ENCODE measurements at places on chromosomes 2 and 18.

DNA sequence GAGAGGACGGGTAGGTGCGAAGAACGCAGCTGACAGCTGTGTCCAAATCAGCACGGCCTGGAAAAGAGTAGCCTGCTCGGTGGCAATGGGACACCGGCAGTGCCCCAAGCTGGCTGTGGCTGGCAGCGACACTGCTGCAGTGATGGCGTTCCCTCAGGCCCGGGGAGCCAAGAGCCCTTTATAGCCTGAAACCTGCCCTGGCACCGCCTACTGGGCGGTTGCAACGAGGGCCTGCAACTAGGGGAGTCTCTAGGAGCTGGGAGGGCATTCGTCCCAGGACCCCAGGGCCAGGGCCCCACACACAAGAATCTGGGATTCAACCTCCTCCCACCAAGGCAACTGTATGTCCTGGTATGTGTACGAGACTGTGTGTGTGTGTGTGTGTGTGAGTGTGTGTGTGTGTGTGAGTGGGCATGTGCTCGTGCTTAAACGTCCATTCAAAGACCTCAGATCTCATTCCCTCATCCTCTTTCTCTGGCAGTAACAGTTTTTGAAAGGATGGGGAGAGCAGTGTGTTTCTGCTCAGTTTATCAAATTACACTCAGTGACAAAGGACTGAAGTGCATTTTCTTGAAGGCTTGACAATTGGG lies 6.8 kb upstream of the CYP26B1 start:
- DNase-seq: no peak

- DNase-seq: no peak
These were observed 1995.2 kb upstream of the PIK3C3 start for GRCh38 chr18:39959839-39960238.

DNA sequence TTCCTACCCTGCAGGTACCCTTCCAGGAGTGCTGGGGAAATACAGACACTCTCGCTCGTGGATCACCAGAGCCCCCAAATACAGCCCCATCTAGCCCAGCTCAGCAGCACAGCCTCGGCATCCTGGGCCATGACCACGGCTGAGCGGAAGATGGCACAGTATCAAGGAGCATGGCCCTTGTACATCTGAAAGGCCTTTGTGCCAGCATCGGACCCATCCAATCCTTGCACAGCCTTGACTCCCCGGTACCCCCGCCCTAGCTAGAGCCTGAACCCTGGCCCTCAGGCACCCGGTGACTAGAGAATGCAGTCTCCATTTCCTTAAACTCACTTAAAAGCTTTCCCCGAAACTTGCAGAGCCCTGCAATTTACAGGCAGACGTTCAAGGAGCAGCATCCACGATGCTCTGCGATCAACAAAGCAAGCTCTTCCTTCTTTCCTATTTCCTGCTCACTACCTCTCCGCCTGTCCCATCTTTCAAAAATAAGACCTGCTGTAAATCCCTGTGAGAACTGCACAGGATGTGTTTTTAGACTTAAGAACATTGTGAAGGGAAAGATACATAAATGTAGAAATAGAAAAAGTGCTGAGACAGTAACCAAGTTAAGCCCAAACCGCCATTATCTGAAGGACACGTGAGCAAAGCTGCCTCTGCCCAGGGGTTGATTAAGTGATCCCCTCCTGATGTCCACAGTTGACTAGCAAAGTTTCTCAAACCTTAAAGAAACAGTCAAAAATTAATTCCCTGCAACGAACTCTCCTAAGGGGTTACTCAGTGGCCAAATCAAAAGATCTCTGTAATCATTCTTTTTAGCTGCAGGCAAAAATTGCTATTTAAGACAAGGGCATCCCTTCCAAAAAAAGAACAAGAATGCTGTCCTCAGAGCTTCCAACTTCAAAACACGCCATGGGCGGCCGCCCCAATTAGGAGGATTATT lies 48.5 kb downstream of the ZNF516 start:
- no peak for DNase-seq

DNA sequence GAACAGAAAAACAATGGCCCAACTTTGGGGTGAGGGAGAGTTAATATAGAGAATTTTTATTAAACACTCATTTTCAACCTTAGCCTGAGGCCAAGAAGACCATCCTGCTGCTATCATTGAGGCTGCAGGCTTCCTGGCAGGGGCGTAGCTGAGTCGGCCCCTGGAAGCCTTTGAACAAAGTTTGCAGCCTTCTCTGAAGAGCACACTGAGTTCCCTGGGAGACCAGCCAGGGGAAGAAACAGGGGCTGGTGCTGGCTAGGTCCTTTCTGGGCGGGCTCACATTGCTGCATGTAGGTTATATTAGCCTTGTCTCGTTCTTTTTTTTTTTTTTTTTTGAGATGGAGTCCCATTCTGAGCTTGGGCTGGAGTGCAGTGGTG lies 126.8 kb upstream of the HS6ST1 start:
- DNase-seq: no peak

GRCh38 chr2:24834733-24835395 lies 41.6 kb downstream of the CENPO start:
- no peak for DNase-seq

- no peak for DNase-seq
These were observed 225.4 kb upstream of the FBXO11 start for GRCh38 chr2:48131539-48132270.

DNA sequence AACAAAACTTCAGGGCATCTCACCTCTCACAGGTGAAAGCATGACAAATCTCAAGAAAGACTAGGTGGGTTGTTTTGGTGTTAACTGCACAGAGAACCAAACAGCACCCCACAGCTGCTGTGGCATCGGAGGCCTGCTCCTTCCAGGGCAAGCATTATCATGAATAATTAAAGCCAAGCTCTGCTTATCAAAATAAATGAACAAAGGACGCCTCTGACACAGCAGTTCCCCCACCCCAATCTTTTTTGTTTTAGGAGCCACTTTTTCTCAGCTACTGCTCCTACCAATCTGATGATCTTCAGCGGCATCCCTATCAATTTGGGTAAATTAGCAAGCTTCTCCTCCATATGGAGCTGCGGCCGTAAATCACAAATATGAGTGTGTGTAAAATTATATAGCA lies 58.6 kb downstream of the KLF7 start:
- no peak for DNase-seq

DNA sequence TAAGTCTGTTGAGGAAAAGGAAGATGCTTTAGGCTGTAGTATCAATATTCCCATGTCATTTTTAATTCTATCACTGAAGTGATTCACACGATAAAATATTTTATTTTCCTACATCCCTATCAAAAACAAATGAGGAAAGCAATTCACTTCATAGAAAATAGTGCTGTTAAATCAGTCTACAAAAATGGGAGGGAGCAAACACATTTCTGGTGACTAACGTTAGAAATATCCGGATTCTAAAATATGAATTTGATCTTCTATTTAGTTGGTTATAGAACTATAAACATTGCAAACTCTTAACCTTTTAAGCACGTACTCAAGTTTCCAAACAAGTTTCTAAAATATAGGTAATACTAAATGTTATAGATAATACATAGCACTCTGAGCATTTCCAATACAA lies 20.8 kb downstream of the ATF2 start:
- no peak for DNase-seq

GRCh38 chr18:57854726-57855125 lies 51.6 kb upstream of the ATP8B1 start:
- DNase-seq: no peak

DNA sequence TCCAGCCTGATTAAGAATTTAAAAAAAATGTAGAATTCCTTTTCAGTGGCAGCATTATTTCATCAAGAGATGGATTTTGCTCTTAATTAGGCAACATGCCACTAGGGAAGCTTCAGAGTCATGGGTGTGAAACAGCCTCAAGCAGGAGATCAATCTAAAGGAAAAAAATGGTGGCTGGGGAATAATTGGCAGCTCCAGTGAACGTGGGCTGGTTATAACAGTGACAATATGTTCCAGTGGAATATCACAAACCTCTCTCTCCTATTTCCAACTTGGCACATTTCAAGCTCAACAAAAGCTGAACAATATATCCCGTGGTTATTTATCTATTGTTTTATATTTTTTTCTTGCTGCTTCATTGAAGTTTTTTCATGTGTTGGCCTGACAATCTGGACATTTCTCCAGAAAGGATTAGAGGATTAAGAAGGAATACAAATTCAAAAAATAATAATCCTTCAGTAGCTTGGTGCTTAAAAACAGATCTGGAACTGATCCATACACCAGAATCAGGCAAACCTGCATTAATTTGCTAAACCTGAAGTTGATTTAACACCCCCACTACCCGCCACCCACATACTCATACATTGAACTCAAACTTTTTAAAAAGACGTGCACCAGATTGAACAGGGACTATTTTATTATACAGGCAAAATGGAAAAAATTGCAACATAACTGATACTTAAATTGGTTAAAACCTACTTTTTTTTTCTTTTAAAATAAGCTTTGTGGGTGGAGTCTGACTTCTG lies 255.9 kb upstream of the SPRED2 start:
- DNase-seq: no peak

GRCh38 chr2:160893581-160893980 lies 266.6 kb upstream of the TANK start:
- no peak for DNase-seq

- DNase-seq: no peak
These were observed 38.1 kb downstream of the RPL37A start for GRCh38 chr2:216536734-216537210.

DNA sequence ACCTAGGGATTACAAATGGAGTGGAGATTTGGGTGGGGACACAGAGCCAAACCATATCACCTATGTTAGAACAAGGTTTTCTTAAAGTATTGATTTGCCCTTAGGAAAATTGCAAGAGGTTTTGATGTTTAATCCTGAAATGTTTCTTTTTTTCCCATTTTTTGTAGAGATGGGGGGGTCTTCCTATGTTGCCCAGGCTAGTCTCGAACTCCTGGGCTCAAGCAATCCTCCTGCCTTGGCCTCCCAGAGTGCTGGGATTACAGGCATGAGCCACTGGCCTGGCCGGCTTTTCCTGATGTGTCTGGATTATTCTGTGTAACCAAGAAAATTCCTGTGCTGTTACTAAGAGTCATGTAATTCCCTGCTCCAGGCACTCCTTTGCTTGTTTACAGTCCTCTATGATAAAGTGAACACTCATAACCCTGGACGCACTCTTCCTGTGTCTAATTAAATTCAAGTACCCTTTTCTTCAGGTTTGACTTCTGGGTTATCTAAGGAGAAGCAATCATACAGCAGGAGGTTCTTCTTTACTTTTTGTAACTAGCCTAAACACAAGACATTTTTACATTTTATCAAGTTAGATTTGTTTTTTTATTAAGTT lies 15.0 kb upstream of the CTDP1 start:
- no peak for DNase-seq

- no peak for DNase-seq
These were observed 185.6 kb upstream of the PXDN start for GRCh38 chr2:1929962-1930361.

GRCh38 chr2:24351981-24352380 lies 8.4 kb downstream of the ITSN2 start:
- no peak for DNase-seq

DNA sequence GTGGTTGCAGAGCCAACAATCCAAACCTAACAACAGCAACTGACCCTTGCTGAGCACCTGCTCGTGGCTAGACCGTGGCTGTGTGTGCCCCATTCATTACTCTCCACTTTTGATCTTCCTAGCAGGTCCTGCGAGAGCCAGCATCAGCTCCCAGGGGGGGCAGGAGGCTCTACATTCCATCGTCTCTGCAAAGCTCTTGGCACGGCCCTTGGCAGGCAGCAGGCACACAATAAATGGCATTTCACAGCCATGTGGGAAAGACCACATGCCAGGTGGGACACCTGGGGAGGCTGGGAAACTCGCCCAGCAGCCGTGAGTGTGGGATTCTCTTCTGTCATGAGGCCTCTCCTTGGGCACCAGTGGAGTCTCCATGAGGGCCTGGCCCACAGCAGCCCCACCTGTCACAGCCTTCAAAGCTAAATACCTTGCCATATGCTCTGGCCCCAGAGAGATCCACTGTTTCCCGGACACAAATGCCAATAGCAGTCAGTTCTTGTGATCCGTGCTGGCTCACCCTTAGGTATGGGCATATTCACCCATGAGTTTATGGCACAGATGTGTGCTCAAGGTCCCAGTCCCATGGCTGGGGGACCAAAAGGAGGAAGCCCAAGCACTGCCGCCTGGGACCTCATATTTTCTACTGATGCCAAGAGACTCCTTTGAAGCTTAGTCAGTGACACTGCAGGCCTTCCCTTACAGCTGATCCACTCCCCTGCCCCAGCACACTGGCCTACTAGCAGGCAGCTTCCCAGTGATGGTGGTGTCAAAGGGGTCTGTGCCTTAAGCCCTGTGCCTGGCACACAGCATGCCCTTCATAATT lies 6.8 kb upstream of the TEX51 start:
- DNase-seq: no peak

- DNase-seq: no peak
These were observed 182.3 kb downstream of the LOXHD1 start for GRCh38 chr18:46474487-46475389.

DNA sequence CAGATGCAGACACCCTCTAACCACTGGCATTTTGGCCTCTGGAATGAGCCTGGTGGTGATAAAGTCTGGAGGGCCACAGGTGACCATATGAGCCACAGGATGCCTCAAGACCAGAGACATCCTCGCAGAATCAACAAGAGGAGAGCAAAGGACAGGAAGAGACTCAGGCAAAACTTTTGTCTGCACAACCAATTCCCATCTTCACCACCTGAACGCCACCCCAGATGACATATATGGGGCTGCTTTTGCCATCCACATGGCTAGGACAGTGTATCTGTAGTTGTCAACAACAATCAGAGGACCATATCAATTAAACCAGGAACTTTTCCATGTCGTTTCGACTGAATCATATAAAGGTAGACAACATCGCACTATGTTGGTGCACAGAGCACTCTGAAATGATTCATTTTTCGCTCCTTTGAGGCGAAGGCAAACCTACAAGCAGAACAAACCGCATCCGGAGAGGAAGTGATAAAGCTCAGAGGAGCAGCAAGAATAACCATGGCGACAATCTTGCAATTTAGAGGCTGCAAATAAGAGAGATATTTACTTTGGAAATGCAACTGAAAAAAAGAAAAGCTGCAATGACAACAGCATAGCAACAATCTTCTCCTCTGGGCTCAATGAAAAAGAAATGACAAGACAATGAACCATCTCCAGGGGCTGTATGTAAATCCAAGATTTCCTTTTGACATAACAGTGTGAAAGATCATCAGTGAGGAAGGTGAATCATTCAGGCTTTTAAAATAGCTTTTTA lies 204.5 kb downstream of the ARL4C start:
- peak; percentile 50 for DNase-seq

DNA sequence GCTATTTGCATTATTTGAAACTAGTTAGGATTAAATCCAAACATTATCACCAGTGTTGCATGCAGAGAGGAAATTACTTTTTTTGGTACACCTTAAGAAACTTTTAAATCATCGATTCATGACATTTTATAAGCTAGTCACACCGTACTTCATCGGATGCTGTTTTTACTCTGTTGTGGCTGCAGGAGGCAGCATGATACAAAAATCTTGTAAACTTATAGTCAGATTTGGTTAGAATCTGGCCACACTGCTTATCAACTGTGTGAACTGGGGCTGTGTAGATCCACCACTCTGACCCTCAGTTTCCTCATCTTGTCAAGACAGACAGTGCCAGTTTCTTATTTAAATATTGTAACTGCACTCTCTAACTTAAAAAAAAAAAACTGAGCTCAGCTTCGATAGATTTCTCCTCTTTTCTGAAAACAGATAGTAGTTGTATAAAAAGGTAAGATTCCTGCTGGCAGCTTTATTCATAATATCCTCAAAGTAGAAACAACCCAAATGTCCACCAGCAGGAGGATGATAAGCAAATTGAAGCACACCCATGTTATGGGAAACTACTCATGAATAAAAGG lies 77.8 kb downstream of the RAPGEF4 start:
- no peak for DNase-seq

GRCh38 chr18:44946529-44947113 lies 265.9 kb downstream of the SETBP1 start:
- no peak for DNase-seq
